Left colon (tissue), 2 donors: ENCODE measurements at places on chromosomes 7 and 10. TPM values are rescaled to one million over a fixed set of nuclear protein-coding genes. Genes with fewer than 3 reads are reported as not detected.

GRCh38 chr7:151235091-151235787 is 3.0 kb downstream of the CHPF2 start:
- DNase-seq = no peak

GRCh38 chr7:26365077-26365900 is 73.6 kb downstream of the SNX10 start:
- DNase-seq = peak; percentile 32

DNA sequence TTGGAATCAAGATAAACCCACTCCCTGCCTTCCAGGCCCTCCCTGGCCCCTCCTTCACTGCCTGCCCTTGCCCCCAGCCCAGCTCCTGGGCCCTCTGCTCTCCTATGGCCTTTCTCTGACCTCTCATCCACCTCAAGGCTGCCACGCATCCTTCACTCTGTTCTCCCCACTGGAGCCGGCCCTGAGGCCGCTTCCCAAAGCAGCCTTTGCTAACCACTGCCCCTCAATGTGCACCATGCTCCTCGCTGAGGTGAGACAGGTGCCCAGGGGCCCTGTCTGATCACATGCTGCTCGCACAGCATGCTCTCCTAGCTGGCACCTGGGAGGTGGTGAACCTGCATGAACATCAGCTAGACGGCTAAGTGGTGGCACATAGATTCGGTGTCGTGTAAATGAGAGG is 138.5 kb upstream of the RET start:
- no peak for DNase-seq

GRCh38 chr7:111400088-111400487 is 162.2 kb downstream of the IMMP2L start:
- DNase-seq = no peak

DNA sequence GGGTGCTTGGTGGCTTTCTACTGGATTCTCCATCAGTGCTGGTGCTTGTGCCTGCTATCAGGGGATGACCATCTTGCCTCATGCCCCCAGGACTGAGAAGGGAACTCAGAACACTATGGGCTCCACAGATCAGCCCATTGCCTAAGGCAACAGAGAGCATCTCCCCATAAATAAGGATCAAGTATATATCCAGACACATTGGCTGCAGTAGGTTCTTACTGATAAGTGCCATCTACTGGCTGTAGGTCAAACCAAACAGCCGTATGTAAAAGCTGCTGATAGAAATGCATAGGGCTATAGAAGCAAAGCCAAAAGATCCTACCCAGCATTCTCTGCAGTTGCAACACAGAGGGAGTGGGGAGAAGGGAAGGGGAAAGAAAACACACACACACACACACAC is 153.7 kb downstream of the CDK14 start:
- DNase-seq = no peak

GRCh38 chr7:27210441-27211083 is 10.7 kb upstream of the HOXA13 start:
- peak; percentile 89 for DNase-seq

GRCh38 chr10:35643151-35644049 is 1.3 kb upstream of the FZD8 start:
- DNase-seq = peak; percentile 69

- DNase-seq = peak; percentile 25
These were observed 43.2 kb downstream of the CCNY start for GRCh38 chr10:35379226-35380137.

DNA sequence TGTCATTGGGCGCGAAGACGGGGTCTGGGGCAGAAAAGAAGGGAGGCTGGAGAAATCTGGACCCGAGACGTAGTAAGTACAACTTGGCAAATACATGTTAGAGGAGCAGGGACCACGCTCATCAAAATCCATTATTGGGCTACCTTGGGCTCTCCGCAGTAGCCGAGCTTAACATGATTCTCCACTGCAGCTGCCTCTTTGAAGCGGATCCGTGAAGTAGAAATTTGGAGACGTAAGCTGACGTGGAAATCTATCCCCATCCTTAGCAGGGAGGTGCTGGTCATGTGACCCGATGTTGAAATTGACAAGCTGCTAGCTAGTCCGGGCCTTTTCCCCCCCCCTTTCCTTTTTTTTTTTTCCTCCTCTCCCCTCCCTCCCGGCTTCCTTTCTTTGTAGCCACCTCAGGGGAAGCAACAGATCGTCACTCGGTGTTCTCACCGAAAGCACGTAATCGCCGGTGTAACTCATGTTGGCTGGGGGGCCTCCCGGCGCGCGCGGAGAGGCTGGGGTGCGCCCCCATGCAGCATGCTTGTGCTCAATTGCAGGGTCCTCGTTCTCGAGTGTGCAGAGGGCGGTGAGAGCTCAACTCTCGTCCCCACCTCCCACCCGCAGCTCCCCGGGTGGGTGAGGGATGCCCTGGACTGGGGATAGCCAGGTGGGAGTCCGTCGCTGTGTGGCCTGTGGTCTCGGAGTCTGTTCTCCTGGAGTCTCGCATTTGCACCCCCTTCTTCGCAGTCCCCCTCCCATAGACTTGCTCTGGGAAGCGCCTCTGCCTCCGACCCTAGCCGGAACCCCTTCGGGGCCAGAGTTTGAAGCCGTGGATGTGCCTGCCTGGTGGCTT is at the start of gene HOXA11:
HOXA11 (minus strand) TSS at position 220 of the 841 bp plus-strand sequence; CDS start at position 132, 88 bp downstream.
- peak; percentile 65 for DNase-seq

DNA sequence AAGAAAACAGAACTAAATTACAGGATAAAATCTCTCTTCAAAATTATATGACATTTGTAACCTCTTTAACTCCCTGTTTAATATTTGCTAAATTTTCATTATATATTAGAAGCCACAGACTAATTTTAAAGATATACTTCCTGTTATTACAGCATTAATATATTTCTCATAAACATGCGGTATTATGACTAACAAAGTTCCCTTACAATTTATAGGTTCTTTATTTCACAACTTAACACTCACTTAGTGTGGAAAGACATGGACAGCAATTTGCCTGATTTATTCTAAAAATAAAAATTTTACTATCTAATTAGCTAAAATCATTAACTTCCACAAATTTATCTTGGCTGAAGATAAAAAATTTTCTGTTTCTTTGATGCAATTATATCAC is 29.0 kb downstream of the CTNNA3 start:
- no peak for DNase-seq

GRCh38 chr7:79620291-79620690 is 166.8 kb upstream of the MAGI2 start:
- DNase-seq = no peak

- DNase-seq = no peak
These were observed 12.8 kb upstream of the PROSER2 start for GRCh38 chr10:11810313-11810766.

DNA sequence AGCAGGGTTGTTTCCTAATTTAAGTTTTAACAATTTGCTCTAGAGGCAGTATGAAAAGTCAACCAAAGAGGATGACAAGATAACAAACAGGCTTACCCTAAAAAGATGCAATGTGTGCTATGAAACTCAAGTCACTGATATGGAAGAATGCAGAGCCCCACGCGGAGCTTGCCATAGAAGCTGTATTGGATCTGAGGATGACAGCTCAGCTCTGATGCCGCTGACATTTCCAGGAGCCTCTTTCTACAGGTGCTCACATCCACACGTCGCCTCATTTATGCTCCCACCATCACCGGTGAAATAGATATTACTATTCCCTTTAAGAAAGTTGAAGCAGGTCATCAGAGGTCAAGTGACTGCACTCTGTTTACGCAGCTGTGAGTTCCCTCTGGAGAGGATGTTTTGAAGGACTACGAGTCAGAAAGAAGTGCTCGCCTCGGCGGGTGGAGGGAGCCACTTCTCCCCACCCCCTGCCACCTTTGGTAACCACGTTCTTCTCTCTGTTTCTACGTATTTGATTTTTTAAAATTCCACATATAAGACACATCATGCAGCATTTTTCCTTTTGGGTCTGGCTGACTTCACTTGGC is 275.4 kb downstream of the GLRX3 start:
- DNase-seq = no peak

GRCh38 chr7:151396328-151396970 is 13.4 kb downstream of the WDR86 start:
- no peak for DNase-seq

- DNase-seq = no peak
These were observed 26.2 kb downstream of the PPP3CB start for GRCh38 chr10:73469579-73469978.

- peak; percentile 60 for DNase-seq
These were observed 42.8 kb upstream of the GNA12 start for GRCh38 chr7:2886900-2887299.

DNA sequence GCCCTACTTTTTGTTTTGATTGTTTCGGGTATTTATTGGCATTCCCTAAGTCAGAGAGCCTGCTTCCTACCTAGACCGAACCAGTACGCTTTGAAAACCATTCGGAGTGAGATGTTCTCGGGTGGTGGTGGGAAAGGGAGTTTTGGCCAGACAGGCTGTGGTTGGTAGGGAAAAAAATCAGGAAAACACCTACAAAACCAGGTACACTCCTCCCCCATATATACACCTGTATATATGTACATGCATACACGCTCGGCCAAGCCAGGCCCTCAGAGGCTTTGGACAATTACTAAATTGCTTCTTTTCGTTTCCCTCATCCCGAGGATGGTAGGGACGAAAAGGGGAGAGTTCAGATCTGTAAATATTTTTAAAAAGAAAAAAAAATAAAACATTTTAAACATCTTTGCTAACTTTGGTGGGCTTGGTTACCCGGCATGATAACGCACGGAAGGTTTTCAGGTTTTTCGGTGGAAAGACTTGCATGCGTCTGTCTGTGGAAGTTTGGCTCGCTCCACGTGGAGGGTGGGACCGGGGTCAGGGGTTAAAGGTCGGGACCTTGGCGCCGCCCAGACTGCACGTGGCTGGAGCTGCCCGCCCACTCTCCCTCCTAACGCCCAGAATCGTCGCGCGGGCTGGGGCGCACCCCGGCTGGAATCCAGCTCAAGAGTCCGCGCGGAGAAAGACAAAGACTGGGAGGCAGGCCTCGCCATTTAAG is 2.5 kb downstream of the HMX2 start:
- no peak for DNase-seq

DNA sequence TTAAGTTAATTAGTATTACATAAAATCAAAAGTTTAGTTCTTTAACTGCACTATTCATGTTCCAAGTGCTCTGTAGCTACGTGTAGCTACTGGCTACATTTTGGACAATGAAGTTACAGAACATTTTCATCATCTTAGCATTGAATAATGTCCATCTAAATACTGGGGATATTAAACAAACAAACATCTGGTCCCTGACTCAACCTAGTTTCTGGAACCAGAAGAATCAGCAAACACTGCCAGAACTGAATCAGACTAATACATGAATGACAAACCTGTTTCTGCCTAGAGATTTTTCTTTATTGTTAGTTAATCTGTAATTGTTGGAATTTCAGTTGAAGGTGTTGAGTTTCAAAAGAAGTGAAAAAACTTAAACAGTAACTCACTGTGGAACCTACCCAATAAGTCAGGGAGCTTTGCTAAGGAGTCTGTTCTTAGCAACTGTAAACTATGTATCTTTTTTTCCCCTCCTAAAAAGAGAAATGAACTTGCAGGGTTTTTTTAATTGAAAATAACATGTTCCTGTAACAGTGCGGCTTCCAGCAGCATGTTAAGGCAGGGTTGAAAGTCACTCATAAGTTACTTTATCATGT is 58.3 kb downstream of the CDK13 start:
- no peak for DNase-seq

DNA sequence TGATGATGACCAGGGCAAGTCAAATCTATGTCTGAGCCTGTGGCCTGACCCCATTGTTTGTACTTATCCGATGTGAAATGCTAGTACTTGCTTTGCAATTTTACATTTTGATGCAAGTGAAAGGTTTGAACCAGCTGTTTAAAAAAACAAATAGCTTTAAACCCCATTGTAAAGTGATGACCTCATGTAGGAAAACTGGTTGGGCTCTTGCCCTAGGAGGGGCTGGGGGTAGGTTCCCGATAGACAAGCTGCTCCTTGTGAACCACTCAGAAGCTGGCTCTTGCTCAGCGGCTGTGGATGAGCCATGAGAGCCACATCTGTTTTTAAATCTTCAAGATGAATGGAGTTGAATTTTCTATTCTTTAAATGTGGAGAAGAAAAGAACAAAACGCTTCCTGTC is 185.3 kb downstream of the WDR11 start:
- peak; percentile 26 for DNase-seq

DNA sequence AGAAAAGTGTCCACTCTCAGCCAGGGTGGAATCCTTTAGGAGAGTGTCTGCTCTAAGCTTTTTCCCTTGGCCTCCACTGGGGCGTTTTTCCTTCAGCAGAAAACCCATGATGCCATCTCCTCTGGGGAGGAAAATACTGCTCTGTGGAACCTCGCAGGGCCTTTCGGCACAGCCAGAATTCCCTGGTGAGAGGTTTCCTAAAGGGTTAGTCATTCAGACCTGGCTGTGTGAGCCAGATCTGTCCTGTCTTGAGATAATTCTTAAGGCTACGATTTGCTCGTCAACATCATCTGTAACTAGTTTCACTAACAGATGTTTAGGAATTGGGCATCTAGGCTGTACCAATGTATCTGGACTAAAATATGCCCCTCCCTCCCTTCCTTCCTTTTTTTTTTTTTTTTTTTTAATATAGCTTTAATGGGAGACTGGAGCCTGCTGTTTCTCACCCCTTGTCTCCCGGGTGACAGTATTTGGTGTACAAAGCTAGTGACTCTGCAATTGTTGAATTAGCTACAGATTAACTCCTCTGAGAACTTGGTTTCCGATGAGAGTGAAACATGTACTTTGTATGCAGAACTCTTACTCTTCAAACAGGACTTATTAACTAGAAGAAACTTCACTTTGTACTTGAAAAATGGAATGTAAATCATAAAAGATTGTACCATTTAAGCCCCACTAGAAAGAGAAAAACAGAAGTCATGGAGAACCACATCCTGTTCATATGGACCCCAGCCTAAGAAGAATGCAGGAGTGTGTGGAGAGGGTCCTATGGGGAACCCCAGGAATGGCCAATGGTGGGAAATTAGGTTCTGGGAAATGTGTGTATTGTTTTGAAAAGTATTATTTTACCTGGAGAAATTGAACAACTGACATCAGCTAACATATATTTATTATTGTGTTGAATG is 230.9 kb downstream of the CAMK1D start:
- no peak for DNase-seq

GRCh38 chr10:60718886-60719285 is 59.4 kb upstream of the CDK1 start:
- no peak for DNase-seq

DNA sequence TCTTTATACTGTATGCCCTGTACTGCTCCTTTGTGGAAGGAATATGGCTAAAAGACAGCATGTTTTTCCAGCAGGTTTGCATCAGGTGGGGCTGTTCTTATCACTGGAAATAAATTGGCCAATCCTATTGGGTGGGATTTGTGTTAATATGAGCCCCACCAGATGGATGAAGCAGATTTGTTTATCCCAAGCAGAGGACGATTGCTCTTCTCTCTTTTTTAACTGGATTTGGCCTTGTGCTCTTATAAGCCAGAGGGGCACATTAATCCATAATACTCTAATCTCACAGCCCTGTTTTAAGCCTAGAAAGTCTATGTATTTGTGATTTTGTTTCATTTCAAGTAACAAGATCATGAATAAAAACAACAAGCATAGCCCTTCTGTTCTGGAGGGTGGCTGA is 240.1 kb upstream of the ADARB2 start:
- DNase-seq = no peak

GRCh38 chr7:19080093-19080492 is 37.3 kb downstream of the TWIST1 start:
- DNase-seq = no peak

- no peak for DNase-seq
These were observed 108.2 kb downstream of the HIP1 start for GRCh38 chr7:75630549-75630948.

- DNase-seq = no peak
These were observed 104.3 kb downstream of the AHR start for GRCh38 chr7:17402628-17403278.

Gene RNF133
- total RNA-seq = 0.53 TPM

Gene ANKRD7
- total RNA-seq = not detected

Gene WDFY4
- total RNA-seq = 4.6 TPM

Gene MXI1
- 154 TPM for total RNA-seq

Gene RAMP3
- 8.8 TPM for total RNA-seq

Gene CUZD1
- 0.82 TPM for total RNA-seq

Gene STRA8
- total RNA-seq = not detected

Gene HOXA5
- total RNA-seq = 13.0 TPM
